Activated B cell treated with CpG ODN at 0.5 μM for 24 hours (primary cell): ENCODE measurements at places on chromosomes 3 and 15. TPM values are rescaled to one million over a fixed set of nuclear protein-coding genes. Genes with fewer than 3 reads are reported as not detected.
A peak's percentile ranks its signal among the peaks of the same experiment; 100 is the strongest.

- H3K4me1 ChIP-seq: no peaks in the 10 kb centered on the region
- peaks cover 9% of the 10 kb centered on the region for H3K27me3 ChIP-seq
- no peak overlapping the region for H3K27ac ChIP-seq
- H3K36me3 ChIP-seq: no peaks in the 10 kb centered on the region
- DNase-seq: no peak
Observed at GRCh38 chr3:144049374-144049773, 77.8 kb downstream of the DIPK2A start.

- H3K4me1 ChIP-seq: peaks cover 46% of the 10 kb centered on the region
- no peaks in the 10 kb centered on the region for H3K27me3 ChIP-seq
- peak overlapping the region; percentile 96 for H3K4me3 ChIP-seq
- DNase-seq: no peak
- H3K36me3 ChIP-seq: peaks cover 62% of the 10 kb centered on the region
Observed at GRCh38 chr15:43775411-43775965, 1.3 kb downstream of the ELL3 start.

ACKR2 gene
- total RNA-seq: 0.22 and 0.76 TPM in 2 replicates

GRCh38 chr3:30623351-30623750 lies 16.9 kb downstream of the TGFBR2 start:
- no peak for DNase-seq
- H3K27ac ChIP-seq: peak overlapping the region; percentile 91
- H3K4me1 ChIP-seq: peaks cover 94% of the 10 kb centered on the region
- peak overlapping the region; percentile 70 for H3K4me3 ChIP-seq
- peaks cover 64% of the 10 kb centered on the region for H3K36me3 ChIP-seq
- H3K27me3 ChIP-seq: no peaks in the 10 kb centered on the region
